Stimulated activated CD4-positive, alpha-beta T cell treated with anti-CD3 and anti-CD28 coated beads, TNF-alpha, amount 100 ng/mL, for 48 hours (primary cell): ENCODE measurements at places on chromosomes 3 and 15.

GRCh38 chr15:59197454-59197853 is 9.2 kb upstream of the LDHAL6B start:
- no peak for DNase-seq

- no peak for DNase-seq
Observed at GRCh38 chr3:163722405-163722804, 1355.9 kb downstream of the SI start.

DNA sequence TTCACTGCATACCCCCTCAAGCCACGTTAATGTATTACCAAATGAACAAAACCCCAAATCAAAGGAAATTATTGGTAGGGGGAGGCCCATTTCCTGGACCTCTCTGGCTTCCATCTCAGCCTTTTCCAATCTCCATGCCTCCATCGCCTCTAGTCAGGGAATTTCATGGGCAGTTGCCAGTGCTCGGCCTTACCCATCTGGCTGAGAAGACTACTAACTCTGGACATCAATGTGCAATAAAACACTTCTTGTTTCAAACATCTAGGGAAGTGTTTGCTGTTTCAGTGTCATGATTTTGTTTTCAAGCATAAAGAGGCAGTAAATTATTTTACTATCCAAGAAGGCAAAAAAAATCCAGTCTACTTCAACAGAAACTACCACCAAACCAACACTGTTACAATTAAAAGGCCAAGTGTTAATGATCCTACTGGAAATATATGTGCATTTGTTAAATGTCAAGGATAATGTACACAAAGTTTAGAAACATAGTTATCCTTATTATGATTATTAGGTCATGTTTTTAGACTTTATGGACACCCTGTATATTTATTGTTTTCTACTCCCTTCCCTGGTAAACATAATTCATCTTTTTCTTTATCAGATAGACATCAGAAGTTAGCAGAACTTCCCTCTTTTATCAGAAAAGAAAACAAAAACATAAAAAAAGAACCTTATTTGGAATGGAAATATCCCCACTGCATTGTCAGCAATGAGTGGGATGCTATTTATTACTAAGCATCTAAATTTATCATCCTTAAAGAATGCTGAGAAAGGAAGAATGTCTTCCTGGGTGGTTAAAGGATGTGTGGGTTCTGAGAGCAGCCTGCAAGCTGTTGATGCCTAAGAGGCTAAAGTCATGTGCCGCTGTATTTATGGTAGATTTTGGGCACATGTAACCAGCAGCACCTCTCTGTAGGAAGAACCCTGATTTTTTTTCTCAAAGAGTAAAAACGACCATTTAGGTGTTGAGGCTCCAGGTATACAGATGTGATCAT is 15.2 kb downstream of the LDHAL6B start:
- no peak for DNase-seq

GRCh38 chr15:101326462-101327146 is 31.6 kb upstream of the SNRPA1 start:
- no peak for DNase-seq

DNA sequence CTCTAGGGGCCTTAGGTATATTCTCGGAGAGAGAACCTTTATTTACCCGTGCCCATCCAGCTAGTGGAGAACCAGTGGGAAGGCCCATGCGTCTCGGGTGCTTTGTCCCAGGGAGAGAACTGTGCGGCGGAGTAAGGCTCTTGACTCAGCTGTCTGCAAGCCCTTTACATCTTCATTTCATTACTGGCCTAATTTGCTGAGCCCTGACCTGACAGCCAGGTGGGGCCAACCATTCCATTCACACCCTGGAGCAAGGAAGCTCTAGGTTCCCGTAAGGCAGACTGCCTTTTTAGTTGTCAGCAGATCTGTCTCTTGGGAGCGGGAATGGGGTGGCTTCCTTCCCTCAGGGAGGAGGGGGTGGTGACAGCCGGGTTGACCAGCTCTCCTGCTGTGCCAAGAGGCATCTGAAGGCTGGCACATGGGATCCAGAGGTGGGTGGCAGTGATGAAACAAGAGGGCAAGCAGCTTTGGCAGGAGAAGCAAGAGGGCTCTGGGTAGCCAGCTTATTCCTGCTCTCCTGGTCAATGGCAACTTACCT is 36.4 kb downstream of the SV2B start:
- no peak for DNase-seq

GRCh38 chr3:180433152-180433551 is 168.8 kb upstream of the TTC14 start:
- no peak for DNase-seq

DNA sequence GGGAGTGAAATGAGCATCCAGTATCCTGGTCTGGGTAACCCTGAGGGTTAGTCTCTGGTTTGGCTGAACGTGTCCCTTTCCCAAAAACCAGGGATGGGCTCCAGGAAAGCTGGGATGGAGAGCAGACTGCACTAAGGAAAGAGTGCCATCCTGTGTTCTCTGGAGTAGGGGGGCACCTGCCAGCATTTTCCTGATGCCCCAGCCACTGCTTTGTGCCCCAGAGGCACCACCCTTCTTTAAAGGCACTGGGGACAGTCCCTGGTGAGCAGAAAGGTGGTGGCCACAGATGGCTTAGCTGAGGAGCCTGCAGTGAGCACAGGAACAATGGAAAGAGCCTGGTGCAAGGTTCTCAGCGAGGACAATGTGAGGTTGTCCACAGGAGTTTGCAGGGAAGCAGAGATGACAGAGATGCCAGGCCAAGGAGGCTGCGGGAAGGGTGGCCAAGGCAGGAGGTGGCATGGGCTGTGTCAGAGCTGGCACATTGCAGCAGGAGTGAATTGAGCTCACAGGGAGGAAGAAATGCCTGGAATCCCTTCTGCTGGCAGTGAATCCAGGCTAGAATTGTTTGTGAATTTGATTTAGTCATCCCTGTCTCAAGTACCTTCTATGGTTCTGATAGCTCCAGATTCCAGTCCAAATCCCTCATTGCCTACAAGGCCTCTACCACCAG is 39.9 kb downstream of the AMOTL2 start:
- DNase-seq = no peak

GRCh38 chr3:8327739-8328138 is 173.9 kb upstream of the LMCD1 start:
- no peak for DNase-seq

DNA sequence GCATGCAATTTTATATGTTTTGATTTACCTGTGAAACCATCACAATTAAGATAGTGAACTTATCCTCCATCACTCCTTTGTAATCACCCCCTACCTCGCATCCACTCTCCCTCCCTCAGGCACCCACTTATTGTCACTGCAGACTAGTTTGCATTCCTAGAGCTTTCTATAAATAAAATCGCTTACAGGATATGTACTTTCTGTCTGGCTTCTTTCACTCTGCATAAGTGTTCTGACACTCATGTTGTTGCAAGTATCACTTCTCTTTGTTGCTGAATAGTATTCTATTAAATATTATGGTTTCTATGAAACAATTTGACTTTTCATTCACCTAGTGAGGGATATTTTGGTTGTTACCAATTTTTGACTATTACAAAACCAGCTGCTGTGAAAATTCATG is 139.3 kb downstream of the RSRC1 start:
- no peak for DNase-seq

- no peak for DNase-seq
Observed at GRCh38 chr3:10268930-10269329, 20.7 kb downstream of the TATDN2 start.

DNA sequence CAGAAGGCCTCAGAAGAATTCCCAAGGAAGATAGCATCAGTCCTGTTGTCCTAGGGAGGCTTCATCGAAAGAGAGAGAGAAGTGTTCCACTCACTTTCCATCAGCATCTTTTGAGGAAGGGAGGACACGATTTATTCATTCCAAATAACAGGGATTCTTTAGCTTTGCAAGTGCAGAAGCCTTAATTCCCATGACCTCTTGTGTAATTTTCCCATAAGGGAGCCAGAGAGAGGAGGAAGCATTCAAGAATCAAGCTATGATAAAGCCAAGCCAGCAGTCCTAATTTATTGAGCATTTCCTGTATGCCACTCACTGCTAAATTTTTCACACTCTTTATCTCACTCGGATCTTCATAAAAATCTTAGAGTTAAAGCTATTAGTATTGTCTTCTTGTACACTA is 169.7 kb upstream of the MITF start:
- no peak for DNase-seq

- DNase-seq = peak; percentile 15
Observed at GRCh38 chr15:80970018-80970657, 19.5 kb downstream of the MESD start.

GRCh38 chr3:13016083-13016720 is 57.0 kb downstream of the IQSEC1 start:
- DNase-seq = no peak

DNA sequence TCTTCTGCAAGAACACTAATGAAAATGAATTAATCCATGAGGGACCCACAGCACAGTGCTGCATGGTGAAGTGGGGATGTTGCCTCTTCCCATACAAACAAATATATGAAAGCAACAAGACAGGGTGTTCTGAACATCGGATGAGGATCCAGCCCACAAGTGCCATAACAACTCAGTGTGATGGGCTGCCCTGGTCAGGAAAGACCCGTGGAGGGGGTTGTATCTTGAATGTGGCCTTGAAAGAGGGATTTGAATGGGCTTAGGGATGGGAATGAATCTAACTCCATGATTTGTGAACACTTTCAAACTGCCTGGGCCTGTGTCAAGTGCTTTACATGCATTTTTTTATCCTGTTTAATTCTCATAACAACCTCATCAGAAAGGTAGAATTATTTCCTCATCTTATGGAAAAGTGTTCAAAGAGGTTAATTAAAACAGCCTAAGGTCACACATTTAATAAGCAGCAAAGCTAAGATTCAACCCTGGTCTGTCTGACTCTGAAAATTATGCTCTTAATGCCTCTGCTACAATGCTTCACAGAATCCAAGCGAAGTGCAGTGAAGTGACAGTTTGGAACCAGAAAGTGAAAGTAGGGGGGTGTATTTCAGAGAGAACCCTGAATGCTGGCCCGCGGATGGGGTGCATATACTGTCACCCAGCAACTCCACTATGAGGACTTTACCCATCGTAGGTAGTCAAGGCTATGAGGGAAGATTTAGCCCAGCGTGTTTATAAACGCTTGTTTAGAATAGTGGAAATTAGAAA is 65.6 kb upstream of the HEG1 start:
- DNase-seq = no peak

DNA sequence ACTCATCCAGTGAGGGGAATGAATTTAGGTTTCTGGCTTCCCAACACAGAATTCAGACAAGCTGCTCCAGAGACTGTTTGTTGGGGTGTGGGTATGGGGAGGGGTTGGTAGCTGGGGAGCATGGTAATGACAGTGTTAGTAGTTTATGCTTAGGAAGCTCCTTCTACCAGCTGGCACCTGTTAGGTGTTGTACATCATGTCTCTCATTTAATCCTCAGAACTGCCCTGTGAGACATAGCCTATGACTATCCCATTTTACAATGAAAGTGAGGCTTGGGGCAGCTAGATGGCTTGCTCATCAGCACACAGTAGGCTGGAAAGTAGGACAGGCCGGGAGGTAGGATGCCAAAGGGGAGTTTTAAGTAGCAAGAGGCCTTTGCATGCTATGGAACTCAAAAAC is 2.5 kb downstream of the EIF4E3 start:
- DNase-seq = no peak

GRCh38 chr3:69240651-69241568 is 118.5 kb upstream of the LMOD3 start:
- no peak for DNase-seq

- DNase-seq = no peak
Observed at GRCh38 chr3:196220587-196220986, 4.3 kb downstream of the SLC51A start.

DNA sequence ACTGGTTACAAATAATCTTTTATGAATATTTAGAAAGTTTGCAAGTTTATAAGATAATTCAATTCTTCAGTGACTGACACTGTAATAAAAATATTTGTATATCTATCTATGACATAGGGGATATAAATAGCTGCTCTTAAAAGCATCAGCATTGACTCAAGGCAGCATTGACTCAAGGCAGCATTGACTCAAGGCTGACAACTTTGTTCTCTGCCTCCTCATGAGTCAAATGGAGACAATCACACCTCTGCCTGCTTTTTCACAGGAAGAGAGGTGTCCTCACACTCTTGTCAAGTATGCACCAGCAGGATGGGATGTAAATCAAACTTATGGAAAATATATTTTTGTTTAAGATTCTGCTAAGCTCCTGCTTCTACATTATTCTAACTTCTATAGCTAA is 1173.1 kb downstream of the NSUN3 start:
- DNase-seq = no peak

GRCh38 chr3:187729598-187729997 is 15.7 kb downstream of the BCL6 start:
- no peak for DNase-seq

GRCh38 chr3:157029365-157029790 is 130.6 kb downstream of the CCNL1 start:
- no peak for DNase-seq

DNA sequence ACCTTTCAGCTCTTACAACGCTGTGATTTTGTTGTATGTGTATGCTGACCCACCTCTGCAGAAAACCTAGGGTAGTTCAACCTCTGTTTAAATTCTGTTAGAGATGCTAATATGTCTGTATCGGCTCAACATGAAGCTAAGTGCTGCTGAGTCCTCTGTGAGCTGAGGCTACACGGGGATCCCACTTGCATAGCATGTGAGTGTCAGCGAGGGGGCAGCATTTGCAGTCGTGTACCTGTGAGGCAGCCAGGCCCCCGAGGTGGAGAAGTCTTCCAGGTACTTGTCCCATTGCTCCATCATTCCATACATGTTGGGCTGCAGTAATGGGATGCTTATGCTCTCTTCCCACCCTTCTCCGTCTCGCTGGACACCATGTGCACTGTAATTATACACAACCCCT is 3.7 kb downstream of the MKRN2OS start:
- no peak for DNase-seq

DNA sequence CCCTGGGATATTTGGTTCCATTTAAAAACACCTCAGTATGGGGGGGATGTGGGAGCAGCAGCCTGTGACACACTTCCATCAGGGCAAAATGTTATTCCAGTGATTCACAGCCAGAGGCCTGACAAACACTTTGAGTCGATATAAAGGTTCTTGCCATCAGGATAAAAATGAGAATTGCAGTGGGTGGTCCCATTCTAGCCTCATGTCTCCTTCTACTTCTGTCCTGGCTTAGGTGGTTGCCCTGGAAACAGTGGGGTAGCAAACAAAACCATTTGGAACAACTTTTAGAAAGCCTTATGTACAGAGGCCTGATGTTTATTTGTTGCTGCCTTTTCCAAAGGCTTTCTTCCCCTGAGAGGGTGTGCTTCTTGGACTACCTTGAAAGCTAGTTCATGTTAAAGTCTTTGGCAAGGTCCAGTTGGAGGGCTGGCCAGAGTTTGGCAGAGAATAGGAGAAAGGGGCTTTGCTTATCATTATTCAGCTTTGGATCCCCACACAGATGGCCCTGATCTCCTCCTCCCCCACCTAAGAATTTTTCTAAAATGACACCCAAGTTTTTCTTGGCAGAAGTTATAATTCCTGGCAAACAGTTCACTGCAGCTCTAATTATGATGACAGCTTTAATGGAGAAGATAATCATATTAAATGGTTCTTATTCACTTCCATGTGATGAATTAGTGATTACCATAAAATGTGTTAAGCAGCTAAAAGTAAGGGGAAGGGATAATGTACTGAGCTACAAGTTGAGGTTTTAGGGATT is 84.2 kb upstream of the ZNF280D start:
- no peak for DNase-seq

- DNase-seq = no peak
Observed at GRCh38 chr15:52078197-52078875, 34.2 kb downstream of the BCL2L10 start.
